ENCODE measurements at places on chromosomes 11 and 22.

- DNase-seq: no peak
These were observed 50.4 kb downstream of the PDGFD start for GRCh38 chr11:104113541-104113940.

DNA sequence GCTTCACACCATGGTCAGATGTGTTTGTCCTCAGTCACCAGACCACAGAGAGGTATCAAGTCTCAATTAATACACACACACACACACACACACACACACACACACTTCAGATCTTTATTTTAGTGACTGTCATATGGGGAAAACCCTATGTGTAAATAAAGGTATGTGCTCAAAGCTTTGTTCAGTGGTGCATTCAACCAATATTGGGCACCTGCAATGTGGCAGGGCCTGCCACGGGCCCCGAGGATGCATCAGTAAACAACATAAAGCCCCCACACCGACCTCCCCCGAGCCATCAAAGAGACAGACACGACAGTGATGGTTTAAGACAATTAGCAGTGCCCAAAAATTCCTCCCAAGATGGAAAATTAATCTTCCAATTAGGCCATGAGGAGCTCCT is 51.6 kb downstream of the SHANK2 start:
- no peak for DNase-seq

- peak; percentile 19 for DNase-seq
These were observed at the start of gene MUC5AC for GRCh38 chr11:1157645-1158591. Gene MUC5AC (plus strand): TSS chr11:1157953. CDS start chr11:1158000, 47 bp downstream.

DNA sequence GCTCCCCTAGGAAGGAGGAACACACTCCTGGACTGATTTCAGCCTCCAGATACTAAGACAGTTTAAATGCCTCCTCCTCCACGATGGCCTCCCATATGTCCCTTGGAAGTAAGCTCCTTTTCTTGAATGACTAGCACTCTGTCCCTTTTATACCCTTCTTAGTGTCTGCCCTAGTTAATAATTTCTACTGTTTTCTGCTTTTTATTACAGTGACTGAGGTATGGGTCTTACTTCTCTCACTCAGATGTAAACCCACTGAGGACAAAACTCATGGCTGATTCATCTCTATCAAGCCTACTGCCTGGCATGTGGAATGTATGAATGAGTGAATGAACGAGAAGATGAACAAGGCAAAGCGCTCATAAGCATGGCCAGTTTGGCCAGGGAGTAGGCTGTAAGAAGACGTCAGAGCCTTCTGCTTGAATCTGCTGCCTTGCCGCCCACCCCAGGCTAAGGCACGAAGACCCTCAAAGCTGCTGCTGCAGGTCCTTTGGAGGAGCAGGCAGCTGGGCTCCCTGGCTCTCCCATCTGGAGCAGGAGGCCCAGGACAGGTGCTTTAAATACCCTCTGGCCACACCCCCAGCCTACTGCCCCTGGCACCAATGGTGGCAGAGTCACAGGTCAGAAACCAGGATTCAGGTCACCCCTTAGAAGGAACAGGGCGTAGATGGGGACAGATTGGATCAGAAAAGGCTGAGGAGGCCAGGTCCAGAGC is 8.2 kb upstream of the PGA3 start:
- no peak for DNase-seq

GRCh38 chr22:23781065-23781464 is 5.7 kb upstream of the SMARCB1 start:
- no peak for DNase-seq
